Large intestine (tissue), 12 donors: ENCODE measurements at places on chromosomes 13 and 19. TPM values are rescaled to one million over a fixed set of nuclear protein-coding genes. Genes with fewer than 3 reads are reported as not detected.

Gene UHRF1
- polyA plus RNA-seq: 17.7 TPM

Gene TLE6
- 2.1 TPM for polyA plus RNA-seq

Gene KIR2DL4
- 0.94 TPM for polyA plus RNA-seq

Gene SOX1
- 0.06 TPM for polyA plus RNA-seq

Gene SIGLECL1
- polyA plus RNA-seq: not detected

Gene SLC6A16
- polyA plus RNA-seq: 0.61 TPM

Gene FUT2
- 105 TPM for polyA plus RNA-seq

Gene CRLF1
- polyA plus RNA-seq: 3.2 TPM

Gene ZSCAN22
- polyA plus RNA-seq: 3.2 TPM

Gene LMTK3
- 7.2 TPM for polyA plus RNA-seq

Gene ZNF568
- 11.8 TPM for polyA plus RNA-seq

Gene PLIN5
- 2.0 TPM for polyA plus RNA-seq

Gene CGB7
- polyA plus RNA-seq: 0.06 TPM

Gene HCN2
- 0.76 TPM for polyA plus RNA-seq

Gene KLK10
- 2.3 TPM for polyA plus RNA-seq
